Transverse colon (tissue), 4 donors: ENCODE measurements at places on chromosomes 7 and 10. TPM values are rescaled to one million over a fixed set of nuclear protein-coding genes. Genes with fewer than 3 reads are reported as not detected.

DNA sequence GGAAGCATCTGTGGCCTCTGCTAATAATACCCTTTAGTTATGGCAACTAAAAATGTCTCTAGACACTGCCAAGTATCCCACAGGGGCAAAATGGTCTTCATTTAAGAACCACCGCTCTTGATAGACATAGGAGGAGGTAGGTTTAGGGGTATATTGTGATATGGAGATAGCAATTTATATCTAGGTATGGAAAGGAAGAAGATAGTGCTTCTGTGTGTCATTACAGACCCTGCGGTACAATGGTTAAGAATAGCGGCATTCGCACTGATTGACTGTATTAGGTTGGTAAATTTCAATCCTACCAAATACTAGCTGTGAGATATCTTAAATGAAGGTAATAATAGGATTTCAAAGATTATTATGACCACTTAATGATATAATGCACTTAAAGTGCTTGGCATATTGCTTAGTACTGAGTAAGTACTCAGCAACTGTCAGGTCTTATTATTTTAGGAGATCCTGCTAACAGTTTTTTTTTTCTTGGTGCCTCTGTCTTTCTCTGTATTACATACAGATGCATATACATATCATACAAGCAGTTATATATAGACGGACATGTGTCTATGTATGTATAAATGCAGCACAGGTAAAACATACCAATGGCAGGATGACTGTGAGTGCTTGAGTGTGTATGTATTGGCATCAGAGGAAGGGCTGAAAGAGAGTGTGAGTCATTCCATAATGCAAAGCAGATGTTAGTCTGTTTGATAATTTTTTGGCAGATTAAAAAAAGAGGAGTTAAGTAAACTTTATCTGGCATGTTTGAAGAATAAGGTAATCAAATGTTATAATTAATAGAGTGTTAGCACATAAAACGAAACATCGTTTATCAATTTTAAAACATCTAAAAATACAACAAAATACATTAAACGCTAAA lies 50.0 kb upstream of the ITGB8 start:
- H3K36me3 ChIP-seq: no peaks in the 10 kb centered on the region
- H3K27me3 ChIP-seq: no peaks in the 10 kb centered on the region
- H3K4me1 ChIP-seq: no peaks in the 10 kb centered on the region
- no peak overlapping the region for H3K27ac ChIP-seq
- no peak for DNase-seq

- no peak for DNase-seq
- no peak overlapping the region for H3K4me3 ChIP-seq
- no peaks in the 10 kb centered on the region for H3K4me1 ChIP-seq
These were observed 397.5 kb upstream of the PRKCQ start for GRCh38 chr10:6977398-6978186.

DNA sequence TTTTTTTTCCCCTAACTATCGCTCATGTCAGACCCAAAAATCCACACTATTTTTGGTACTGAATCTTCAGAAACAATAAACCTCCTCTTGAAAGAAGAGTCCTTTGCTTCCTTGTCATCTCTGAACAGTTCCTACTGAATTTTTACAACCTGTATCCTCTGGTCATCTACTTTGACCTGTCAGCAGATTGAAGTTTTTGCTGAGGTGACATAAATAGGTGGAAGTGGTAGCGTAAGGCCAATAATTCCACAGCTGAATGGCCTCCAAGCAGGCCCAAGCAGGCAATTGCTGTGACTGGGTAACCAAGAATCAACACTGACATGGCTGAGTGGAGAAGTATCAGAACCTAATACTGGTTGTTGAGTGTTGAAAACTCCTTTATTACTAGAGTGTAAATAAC lies 117.4 kb upstream of the MAGI2 start:
- H3K4me3 ChIP-seq: no peak overlapping the region
- no peak overlapping the region for H3K27ac ChIP-seq
- H3K4me1 ChIP-seq: no peaks in the 10 kb centered on the region
- no peak for DNase-seq
- no peaks in the 10 kb centered on the region for H3K36me3 ChIP-seq
- H3K27me3 ChIP-seq: no peaks in the 10 kb centered on the region

The TFEC gene
- 6.8 TPM for total RNA-seq
